Cerebellar nuclear complex (tissue), 1 donor: ENCODE measurements at places on chromosomes 5 and 9.

- DNase-seq = no peak
Measured at GRCh38 chr9:28688172-28688571, 1114.9 kb upstream of the C9orf72 start.

- no peak for DNase-seq
Measured at GRCh38 chr5:81842795-81843398, 92.0 kb upstream of the SSBP2 start.

DNA sequence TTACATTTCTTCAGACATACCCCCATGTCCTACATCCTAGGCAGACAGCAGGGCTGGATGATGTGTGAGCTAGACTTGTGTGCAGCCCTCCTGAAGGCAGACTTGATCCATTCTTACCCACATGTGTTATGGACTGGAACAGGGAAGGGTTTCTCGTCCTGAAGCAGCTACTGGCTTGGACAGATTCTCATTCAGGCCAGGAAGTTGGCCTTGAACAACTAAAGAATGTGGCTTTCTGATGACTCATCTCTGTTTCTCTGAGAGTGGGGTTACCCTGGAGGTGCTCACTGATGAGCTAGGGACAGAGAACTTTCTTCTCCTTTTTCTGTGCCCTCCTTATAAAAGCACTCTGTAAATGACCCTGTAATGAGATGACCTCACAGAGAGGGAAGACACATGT lies 246.5 kb downstream of the PCSK5 start:
- no peak for DNase-seq

- DNase-seq = no peak
Measured at GRCh38 chr5:2817031-2817603, 65.6 kb upstream of the IRX2 start.

DNA sequence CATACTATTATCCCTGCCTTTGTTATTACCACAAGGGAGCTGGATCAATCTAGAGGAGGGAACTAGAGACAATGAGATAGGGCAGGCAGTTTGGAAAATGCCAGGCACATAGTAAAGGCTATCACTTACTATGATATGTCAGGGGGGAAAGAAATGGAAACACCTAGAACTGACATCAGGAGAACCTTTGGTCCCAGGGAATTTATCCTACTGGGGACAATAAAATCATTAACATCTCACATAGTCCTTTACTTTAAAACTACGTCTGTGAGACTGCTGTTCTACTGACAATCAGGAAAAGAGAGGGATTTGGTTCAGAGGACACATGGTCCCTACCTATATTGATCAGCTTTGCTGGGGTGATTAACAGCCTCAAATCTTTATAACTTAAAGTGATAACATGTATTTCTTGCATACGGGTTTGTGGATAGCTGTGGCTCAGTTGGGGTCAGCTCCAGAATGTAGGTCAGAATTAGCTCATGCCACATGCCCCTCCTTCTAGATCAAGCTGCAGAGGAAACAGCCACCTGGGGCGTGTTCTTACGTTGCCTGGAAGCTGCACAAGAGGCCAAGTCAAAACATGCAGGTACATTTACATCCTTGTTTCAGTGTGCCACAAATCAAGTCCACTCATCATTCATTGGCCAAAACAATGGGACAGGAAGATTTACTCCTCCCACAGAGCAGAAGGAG lies 43.9 kb upstream of the ALDOB start:
- peak; percentile 75 for DNase-seq

DNA sequence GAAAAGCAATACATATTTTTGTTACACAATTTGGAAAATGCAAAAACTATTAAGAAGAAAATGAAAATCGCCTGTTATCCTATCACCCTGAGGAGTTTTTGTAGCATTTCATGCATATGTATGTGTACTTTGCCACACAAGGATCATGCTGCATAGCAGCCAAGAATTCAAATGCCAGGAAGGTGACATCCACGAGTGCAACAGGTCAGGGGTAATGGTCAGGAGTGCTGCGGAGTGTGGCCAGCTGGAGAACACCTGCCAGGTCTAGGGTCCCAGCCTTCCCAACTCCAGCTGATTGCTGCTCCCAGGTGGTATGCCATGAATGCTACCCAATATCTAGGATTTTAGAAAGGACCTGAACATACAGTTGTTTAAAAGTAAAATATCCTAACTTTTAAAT lies 617.1 kb downstream of the PRELID2 start:
- DNase-seq = no peak

DNA sequence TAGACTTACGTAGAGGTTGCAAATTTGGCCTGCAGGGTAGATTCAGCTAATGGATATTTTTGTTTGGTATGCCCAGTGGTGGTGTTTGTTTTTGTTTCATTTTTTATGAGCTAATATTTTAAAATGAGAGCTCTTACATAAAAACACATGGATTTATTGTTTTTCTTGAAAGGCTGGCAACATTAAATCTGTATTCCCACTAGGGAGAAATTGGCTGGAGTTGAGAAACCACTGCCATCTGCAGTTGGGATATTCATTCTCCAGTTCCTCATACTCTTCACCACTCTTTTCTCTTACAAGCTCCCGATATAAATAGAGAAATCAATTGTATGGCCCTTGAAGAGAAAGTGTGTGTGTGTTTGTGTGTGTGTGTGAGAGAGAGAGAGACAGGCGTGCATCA lies 143.3 kb downstream of the ALDH1A1 start:
- DNase-seq = no peak

GRCh38 chr9:121699571-121700164 lies 48.2 kb downstream of the DAB2IP start:
- DNase-seq = no peak

DNA sequence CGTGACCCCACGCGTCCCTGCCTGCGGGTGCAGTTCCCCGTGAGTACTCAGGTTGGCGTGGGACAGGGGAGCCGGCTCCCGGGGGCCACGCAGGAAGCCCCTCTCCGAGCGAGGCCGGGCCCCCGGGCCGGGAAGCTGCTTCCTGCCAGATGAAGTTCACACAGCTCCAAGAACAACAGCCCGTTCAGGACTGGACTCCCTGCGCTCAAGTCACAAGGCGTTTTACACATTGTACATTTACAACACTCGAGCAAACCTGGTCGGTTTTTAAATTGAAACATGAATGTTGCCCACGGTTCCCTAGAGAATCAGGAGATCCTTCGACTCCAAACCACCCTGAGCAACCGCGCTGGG lies 22.4 kb downstream of the SLC9A3 start:
- no peak for DNase-seq

DNA sequence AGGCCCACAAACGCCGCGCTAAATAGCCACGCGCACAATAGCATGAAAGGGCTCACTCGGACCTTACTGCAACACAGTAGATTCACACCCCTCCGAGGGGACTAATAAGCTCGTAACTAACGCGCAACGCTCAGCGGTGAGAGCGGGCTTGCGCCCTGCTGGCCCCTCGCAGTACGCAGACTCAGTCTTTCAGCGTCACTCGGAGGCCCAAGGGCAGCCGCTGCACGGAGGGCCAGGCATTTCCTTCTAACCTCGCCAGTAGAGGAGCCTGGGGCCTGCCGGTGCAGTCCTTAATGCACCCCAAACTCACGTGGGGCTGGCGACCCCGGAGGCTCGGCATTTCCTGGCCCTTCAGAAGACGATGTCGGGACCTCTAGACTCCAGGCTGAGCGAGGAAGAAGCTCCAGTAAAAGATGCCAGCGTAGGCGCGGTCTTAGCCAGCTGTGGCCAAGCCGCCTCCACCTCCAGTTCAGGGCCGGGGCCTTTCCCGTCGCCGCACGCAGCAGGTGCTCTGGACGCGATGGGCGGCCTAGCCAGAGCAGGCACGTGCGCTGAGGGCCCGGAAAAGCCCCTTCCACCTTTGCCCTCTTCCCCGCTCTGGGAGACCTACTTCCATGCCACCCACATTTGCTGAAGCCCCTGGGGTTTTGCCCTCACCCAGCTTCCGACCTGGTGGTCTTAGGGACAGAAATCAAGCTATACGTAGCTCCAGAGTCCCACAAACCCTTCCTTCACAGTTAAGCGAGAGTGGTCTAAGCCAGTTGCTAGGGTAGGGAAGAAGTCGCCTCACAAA lies 38.3 kb upstream of the TIFAB start:
- no peak for DNase-seq

DNA sequence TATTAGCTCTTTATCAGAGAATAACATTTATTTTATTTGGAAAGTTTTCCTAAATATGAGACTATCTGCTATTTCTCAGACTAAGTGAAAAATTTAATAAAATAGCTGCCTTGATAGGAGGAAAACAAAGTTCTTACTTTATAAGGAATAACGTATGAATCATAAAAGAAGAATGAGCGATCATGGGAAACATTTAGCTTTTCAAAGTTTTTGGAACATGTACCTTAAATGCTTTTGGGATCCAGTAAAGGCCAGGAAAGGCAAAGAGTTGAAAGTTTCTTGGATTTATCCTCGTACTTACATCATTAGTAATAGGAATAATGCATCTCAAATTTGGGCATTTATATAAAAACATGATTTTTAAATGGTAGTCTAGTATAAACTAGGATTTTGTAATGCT lies 19.4 kb downstream of the OGN start:
- no peak for DNase-seq

DNA sequence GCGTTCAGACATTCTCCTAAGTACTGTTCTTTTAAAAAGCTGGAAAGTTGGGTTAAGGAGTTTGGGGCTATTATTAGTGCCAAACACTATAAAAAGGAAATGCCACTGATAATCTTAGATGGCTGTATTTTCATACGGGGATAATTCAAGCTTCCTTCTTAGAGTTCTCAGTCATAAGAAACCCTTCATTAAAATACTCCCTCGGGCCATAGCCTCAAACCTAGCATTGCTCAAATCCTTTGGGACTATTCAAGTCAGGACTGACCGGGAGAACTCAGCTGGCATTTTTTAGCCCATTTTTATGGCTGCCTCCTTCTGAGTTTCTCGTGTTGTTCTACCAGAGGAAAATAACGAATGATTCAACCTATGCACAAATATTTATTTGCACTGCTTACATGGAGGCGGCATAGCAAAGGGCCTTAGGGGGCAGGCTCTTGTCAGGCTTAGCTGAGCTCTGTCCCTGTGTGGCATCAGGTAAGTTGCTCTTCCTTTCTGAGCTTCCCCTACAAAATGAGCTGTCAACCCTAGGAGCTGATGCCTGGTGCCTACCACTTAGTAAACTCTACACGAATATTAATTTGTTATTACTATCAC lies 33.5 kb upstream of the ADAM19 start:
- no peak for DNase-seq

DNA sequence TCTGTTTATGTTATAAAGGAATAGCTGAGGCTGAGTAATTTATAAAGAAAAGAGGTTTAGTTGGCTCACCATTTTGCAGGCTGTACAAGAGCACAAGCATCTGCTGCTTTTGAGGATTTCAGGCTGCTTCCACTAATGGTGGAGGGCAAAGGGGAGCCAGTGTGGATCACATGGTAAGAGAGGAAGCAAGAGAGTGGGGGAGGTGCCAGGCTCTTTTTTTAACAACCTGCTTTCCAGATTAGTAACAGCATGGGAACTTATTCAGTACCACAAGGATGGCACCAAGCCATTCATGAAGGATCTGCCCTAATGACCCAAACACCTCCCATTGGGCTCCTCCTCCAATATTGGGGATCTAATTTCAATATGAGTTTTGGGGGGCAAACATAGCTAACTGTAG lies 40.4 kb downstream of the CCL28 start:
- DNase-seq = no peak

GRCh38 chr9:94768766-94769165 lies 42.3 kb downstream of the AOPEP start:
- DNase-seq = no peak

GRCh38 chr9:72813544-72813943 lies 139.3 kb downstream of the ALDH1A1 start:
- no peak for DNase-seq
